ENCODE measurements at places on chromosomes 12 and 14. TPM values are rescaled to one million over a fixed set of nuclear protein-coding genes. Genes with fewer than 3 reads are reported as not detected.
A peak's percentile ranks its signal among the peaks of the same experiment; 100 is the strongest.

DNA sequence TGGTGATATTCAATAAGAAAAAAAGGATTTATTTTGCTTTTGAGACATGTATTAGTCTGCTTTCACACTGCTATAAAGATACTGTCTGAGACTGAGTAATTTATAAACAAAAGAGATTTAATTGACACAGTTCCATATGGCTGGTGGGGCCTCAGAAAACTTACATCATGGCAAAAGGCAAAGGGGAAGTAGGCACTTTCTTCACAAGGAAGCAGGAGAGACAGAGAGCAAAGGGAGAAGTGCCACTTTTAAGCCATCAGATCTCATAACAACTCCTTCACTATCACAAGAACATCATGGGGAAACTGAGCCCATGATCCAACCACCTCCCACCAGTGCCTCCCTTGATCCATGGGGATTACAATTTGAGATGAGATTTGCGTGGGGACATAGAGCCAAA, 43.9 kb downstream of the BHLHE41 start:
- no peak for DNase-seq

- no peak for DNase-seq
Measured at GRCh38 chr12:26857465-26858176, 24.6 kb upstream of the ITPR2 start.

- DNase-seq: peak; percentile 56
Measured at GRCh38 chr14:100159094-100159864, at the start of gene DEGS2. Gene DEGS2, minus strand, starts transcription at chr14:100159645. Its CDS starts 58 bp downstream, at chr14:100159587.

The GPRC5D gene
- total RNA-seq: not detected

The TGM1 gene
- total RNA-seq: 2.6 TPM

The DAO gene
- not detected for total RNA-seq

DNA sequence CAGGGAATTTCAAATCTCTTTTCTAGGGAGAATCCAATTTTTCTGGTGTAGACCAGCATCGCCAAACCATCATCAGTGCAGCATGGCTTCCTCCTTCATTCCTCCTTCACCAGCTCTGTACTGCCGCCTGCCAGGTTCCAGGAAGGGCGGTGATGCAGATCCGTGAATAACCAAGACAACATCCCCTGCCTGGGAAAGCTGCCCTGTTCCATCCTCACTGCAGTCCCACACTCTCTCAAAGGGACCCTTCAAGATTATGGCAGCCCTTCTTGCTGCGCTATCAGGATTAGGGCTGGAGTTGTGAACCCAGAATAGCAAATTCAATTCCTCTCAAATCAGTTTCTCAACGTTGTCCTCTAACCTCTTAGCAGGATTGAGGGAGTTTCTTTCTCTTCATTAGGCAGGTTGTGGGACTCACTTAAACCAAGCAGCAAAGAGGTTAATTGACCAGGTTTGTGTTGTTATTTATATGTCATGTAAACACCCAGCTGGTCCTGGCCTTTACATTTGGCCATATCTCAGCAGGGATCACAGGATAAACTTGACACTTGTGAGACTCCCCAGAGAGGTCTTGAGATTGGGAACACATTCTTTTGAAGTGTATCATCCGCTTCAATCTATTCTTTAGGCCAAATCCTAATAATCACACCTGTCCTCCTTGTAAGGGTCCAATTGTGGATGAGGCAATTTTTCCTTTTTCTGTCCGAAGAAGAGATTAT, 26.2 kb downstream of the TMEM30B start:
- DNase-seq: no peak

DNA sequence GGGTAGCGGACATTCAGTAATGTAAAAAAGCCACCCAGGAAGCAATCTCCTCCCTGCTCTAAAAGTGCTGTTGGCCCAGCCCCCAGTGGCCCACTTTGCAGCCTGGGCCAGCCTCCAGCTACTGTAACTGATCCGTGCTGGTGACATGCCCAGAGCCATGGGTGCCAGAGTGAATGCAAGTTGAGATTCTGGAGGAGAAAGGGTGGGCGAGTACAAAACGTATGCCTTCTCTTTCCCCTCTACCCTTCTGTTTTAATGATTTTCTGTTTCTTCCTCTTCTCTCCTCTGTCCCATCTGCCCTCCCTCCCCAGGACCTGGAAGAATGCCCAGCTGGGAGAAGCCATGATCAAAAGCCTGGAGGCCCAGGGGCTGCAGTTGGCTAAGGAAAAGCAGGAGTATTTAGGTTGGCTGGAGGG, 16.9 kb downstream of the PLEKHD1 start:
- no peak for DNase-seq

- no peak for DNase-seq
Measured at GRCh38 chr14:59819446-59820088, 51.0 kb downstream of the RTN1 start.

GRCh38 chr12:50659690-50660424, 104.0 kb upstream of the ATF1 start:
- DNase-seq: no peak

GRCh38 chr12:82058197-82058596, 299.0 kb upstream of the PPFIA2 start:
- DNase-seq: no peak

GRCh38 chr14:96929950-96930349, 132.8 kb downstream of the VRK1 start:
- DNase-seq: no peak

The MAP3K9 gene
- 14.3 TPM for total RNA-seq

- DNase-seq: no peak
Measured at GRCh38 chr12:105611340-105611739, 280.8 kb downstream of the C12orf75 start.

The ZNF641 gene
- total RNA-seq: 10.9 TPM

DNA sequence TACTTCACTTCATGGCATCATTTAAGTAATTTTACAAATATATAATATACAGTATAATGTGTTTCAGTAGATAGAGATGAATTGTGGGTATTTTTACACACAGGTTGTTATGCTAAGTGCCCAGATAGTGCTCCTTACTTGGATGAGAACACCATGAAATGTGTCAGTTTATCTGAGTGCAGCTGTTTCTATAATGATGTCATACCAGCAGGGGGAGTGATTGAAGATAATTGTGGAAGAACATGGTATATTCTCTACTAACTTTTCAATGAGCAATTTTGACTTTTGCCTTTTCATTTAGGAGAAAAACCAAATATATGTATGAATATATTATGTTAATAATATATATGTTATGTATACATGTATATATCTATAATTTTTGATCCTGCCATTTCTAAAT, 221.6 kb downstream of the LRRK2 start:
- peak; percentile 42 for DNase-seq

- DNase-seq: no peak
Measured at GRCh38 chr14:34935488-34935887, 47.3 kb upstream of the SRP54 start.

The ACSS3 gene
- total RNA-seq: not detected

- DNase-seq: no peak
Measured at GRCh38 chr12:25395227-25395626, 144.5 kb upstream of the KRAS start.

The RERGL gene
- not detected for total RNA-seq

The KCNMB4 gene
- 2.6 TPM for total RNA-seq

The KCNC2 gene
- total RNA-seq: not detected

The NOS1 gene
- total RNA-seq: 0.11 TPM

DNA sequence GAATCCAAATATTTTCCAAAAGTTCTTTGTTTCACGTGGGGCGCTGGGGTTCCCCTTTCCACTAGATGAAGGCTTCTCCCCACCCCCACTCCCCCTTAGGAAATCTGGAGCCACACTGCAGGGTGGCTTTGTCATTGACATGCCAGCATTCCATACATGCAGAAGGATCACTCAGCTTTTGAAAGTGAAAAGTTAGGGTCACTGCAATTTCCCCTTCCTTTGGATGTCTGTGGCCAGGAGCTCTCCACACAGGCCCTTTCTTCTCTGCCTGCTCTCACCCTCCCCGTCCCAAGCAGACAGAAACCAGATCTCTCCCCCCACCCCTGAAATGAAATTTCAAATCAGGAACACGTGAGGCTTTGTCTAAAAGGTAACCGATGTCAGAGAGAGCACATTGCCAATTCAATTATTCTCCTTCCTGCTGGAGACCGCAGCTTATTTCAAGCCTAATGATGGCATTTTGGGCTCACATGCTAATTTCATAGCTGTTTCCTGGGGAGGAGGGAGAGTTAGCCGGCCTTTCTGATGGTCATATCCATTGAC, 153.9 kb upstream of the RFLNA start:
- no peak for DNase-seq

The RPS29 gene
- 1,420 TPM for total RNA-seq

The KIF26A gene
- 3.1 TPM for total RNA-seq

The PTPN6 gene
- 22.5 TPM for total RNA-seq

The PTPRQ gene
- total RNA-seq: 0.07 TPM

GRCh38 chr14:72535485-72535884, 358.4 kb downstream of the DPF3 start:
- DNase-seq: no peak

The RPGRIP1 gene
- not detected for total RNA-seq

DNA sequence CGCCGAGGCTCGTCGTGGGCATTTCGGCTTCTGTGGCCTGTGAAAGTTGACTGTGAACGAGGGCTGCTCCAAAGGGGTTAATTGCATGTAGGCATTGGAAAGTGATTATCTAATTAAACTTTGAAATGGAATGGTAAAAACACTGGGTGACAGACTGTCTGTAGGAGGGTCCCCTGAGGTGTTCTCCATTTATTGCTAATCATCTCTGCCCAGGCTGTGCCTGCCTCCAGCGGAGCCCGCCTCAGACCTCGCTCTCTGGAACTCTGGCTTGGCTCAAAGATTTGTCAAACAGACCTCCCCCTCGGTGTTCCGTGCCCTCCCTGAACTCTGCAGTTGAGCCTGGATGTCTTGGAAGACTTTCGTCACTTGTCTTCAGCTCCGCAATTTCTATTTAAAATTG, 50.2 kb upstream of the VRK1 start:
- DNase-seq: no peak

The MIP gene
- total RNA-seq: not detected

The LMNTD1 gene
- not detected for total RNA-seq

- no peak for DNase-seq
Measured at GRCh38 chr12:16523284-16523950, 82.5 kb downstream of the LMO3 start.

- peak; percentile 99 for DNase-seq
Measured at GRCh38 chr12:89225808-89226411, 126.4 kb downstream of the DUSP6 start.

- DNase-seq: no peak
Measured at GRCh38 chr12:51322452-51322851, 1.5 kb downstream of the BIN2 start.

DNA sequence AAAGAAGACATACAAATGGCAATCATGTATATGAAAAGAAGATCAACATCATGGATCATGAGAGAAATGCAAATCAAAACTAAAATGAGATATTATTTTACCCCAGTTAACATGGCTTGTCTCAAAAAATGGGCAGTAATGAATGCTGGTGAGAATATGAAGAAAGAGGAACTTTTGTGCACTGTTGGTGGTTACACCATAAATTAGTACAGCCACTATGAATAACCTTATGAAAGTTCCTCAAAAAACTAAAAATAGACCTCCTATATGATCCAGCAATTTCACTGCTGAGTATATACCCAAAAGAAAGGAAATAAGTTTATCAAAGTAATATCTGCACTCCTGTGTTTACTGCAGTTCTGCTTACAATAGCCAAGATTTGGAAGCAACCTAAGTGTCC, 151.7 kb downstream of the PDZRN4 start:
- DNase-seq: no peak

DNA sequence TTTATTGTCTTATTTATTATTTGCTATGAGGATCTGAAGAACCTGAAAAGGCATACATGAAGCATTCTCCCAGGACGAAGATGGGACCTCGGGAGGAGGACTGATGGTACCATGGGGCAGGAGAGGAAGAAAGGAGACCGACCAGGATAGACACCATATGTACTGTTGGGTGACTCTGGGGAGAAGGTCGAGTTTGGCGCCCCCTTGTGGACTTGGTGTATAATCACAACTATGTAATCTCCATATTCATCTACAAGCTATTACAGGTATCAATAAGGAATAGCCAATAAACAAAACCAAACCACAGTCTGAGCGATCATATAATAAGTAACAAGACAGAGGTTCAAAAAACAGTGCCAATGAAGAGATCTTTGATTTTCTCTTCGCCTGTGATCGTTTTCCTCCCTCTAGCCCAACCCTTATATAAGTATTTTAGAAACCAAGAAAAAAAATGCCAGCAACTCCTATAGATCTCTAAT, 139.1 kb downstream of the SPTSSA start:
- peak; percentile 68 for DNase-seq

The DHRS2 gene
- 40.9 TPM for total RNA-seq

GRCh38 chr14:50260511-50260910, 29.1 kb upstream of the SOS2 start:
- peak; percentile 71 for DNase-seq

DNA sequence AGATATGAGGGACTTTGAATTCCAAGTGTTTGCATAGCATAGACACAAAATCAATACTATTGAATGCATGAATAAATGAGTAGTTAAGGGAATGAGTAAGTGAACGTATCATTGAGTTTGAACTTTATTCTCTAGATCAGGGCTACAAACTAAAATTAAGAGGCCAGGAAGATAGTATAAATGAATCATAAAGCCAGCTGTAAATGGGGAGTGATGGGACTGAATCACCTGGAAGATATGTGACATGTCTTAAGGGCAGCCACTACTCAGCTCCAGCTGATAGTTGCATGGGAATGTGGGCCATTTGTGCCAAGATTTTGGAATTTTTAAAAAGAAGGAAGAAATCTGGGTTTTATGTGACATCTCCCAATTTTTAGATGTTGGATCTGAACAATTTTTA, 229.9 kb downstream of the AKAP6 start:
- DNase-seq: peak; percentile 66

Measured in PC-3 (cell line).